ENCODE measurements at places on chromosomes 5 and 9. TPM values are rescaled to one million over a fixed set of nuclear protein-coding genes. Genes with fewer than 3 reads are reported as not detected.

GRCh38 chr5:105508519-105508918, 1945.9 kb upstream of the NUDT12 start:
- peak; percentile 45 for DNase-seq

DNA sequence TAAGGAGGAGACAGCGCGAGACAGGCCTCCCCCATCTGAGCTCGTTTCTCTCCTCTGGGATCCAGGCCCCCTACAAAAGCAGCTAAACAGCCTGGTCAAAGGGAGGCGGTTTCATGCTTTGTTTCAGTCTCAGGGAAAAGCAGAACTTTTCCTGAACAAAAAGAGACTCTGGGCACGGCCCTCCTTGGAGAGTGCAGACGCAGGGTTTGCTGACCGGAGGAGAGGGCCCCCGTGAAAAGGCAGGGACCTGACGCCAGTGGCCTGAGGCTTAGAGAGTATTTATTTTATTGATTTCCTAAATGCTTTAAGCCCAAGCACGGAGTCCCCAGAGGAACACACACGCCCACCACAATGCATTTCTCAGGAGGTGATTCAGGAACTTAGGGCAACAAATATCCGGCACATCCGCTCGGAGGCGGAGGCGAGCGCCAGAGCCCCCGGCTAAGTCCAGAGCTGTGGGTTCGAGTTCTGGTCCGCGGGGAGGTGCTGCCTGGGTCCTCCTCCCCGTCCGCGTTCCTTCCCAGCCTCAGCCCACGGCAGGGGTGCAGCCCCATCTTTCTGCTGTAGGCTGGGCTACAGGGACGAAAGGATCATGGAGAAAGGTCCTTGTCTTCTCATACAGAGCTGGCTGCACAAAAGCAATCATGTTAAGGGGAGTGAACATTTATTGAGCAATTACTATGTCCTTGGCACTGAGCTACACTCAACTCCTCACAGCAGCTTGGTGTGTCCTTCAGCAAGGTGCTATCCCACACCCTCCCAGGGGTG, 40.0 kb downstream of the PTGES start:
- DNase-seq: no peak

- DNase-seq: no peak
These were observed 101.9 kb downstream of the MACIR start for GRCh38 chr5:103360475-103360874.

DNA sequence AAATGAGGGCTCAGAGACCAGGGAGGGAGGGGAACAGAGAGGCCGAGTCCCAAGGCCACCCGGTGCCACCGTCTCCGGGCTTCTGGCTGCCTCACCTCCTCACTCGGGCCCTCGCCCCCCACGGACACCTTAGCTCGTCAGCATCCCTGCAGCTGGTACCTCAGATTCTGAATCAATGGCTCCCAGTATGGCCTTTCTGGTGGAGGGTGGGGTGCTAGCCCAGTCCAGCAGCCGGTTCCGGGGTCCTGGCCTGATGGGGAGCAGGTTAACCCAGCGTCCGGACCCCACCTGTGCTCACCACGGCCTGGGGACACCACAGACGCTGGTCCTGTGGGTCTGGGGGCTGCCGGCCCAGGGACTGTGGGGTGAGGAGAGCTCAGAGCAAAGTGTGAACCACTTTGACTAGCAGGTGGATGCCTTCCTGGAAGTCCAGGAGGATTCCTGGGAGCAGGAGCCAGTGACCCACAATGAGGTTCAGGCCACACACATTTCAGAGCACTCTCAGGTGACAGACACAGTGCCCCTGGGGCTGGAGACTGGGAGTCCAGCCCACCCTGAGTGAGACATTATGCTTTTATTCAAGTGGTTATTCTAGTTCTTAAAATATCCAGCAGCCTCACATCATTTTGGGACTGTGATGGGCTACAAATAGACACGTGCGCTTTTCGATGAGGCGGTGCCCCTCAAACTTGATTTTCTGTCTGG, 53.3 kb downstream of the AHRR start:
- no peak for DNase-seq

GRCh38 chr5:119177226-119177625, 106.3 kb downstream of the DMXL1 start:
- no peak for DNase-seq

- no peak for DNase-seq
These were observed 120.5 kb downstream of the FEM1C start for GRCh38 chr5:115424030-115424429.

GRCh38 chr5:178346607-178347334, 114.2 kb upstream of the PHYKPL start:
- no peak for DNase-seq

DNA sequence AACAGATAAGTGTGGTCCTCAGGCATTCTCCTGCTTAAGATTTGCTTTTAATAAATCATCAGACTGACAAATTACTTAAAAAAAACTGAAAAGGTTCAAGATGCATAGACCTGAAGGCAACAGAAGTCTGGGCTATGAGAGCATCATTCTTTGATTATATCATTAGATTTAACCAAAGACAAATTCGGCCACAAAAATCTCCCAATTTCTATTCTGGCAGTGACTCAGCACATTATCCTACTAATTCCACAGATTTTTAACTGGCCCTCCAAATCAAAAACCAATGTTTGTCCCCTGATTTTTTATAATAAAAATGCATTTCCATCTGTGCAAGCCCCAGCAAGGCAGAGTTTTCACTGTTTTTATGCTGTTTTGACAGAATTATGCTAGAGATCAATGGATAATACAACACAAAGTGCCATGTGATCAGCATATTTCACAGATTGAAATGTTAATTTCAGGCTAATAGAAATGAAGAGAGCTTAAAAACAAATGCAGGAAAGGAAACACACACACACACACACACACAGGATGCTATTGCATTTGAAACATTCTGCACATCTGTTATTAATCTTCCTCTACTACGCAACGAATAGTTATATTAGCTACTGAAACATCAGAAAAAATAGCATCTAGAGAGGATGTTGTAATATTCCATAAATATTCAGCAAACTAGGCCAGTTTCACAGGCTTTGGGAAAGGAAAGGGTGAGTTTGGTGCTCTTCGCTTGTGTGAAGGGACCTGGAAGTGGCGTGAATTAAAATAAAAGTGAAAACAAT, 177.6 kb upstream of the ST8SIA4 start:
- DNase-seq: no peak

- DNase-seq: no peak
These were observed 21.7 kb downstream of the ERGIC1 start for GRCh38 chr5:172855597-172856292.

DNA sequence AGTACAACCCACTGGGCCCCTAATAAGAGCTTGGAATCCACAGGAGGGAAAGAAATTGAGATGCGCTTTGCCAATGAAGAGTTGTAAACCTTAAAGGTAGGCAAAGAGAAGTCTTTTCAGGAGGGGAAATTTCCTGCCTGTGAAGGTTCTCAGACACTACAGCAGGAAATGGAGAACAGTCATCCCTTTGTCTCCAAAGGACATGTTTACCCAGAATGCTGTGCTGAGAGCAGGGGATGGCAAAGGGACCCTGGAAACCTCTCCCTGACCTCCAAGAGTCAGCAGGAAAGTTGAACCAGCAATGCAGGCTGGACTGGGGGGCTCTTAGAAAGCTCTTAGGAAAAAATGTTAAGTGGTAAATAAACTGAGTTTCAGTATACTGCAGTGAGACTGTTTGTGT, 103.2 kb downstream of the AK8 start:
- no peak for DNase-seq

DNA sequence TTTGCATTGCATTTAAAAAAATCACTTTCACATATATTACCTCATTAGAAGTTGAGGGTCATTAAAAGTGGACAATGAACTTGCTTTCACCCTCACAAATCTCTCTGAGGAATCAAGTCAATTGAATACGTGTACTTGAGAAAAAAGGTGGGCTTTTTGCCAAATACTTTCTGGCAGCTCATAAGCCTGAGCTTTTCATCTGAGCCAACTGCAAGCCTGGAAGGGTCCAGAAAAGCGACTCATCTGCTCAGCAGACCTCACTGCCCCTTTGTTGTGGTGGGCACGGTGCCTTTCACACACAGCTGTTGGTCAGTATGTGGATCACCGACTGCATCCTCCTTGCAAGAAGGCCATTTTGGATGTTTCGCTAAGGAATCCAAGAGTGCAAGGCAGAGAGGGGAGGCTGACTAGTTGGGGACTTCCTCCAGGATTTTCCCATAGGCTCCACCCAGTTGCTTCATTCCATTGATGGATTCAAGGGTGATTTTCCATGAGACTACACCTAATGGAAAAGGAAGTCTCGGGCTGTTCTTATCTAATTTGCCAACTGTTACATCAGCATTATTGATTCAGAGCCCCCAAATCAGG, 564.7 kb downstream of the PDE4D start:
- no peak for DNase-seq

DNA sequence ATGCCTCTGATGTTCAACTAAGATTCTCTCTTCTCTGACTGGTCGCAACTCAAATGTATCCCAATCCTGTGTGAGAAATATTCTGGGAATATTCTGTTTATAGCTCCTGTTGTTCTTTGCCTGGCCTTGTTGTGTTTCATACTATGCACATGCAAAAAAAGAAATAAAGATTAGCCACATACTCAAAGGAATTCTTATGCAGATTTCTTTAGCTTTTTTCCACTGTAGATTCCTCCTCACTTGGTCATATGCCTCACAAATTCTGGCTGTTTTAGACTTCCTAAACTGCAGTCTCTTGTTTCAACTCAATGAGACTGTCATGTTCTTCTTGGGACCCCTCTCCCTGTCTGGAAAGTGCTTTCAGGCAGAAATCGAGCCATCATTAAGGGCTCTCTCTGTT, 217.5 kb upstream of the SH3GL2 start:
- no peak for DNase-seq

- DNase-seq: peak; percentile 96
These were observed 75.6 kb downstream of the USP20 start for GRCh38 chr9:129910628-129911567.

DNA sequence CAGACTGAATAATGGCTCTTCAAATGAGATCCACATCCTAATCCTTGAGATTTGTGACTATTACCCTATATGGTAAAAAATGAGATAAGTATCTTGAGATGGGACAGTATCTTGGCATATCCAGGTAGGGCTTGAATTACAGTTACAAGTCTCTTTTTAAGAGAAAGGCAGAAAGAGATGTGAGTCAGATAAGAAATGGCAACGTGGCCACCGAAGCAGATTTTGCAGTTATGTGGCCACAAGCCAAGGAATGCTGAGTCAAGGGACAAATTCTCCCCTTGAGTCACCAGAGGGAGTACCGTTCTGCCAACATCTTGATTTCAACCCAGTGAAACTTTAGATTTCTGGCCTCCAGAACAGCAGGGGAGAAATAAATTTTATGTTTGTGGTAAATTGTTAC, 1983.0 kb upstream of the C9orf72 start:
- peak; percentile 24 for DNase-seq

DNA sequence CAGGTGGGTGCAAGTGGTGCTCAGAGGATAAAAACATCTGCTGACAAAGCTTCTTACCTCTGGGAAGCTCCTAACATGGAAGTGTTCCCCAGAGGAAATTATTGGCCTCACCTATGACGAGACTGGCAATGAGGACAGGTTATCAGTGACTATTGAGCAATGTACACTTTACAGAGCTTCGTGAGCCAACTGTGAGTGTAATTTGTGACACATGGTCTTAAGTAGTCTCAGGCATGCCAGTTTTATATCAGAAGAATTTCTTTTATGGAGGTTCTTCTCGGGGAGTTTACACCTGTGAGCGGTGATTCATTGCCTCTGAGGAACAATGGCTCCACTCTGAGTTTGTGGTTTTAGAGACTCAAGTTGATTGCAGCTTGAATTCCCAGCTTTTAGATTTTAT, 11.3 kb downstream of the ANKDD1B start:
- no peak for DNase-seq

GRCh38 chr5:106874531-106874930, 796.2 kb downstream of the EFNA5 start:
- no peak for DNase-seq

DNA sequence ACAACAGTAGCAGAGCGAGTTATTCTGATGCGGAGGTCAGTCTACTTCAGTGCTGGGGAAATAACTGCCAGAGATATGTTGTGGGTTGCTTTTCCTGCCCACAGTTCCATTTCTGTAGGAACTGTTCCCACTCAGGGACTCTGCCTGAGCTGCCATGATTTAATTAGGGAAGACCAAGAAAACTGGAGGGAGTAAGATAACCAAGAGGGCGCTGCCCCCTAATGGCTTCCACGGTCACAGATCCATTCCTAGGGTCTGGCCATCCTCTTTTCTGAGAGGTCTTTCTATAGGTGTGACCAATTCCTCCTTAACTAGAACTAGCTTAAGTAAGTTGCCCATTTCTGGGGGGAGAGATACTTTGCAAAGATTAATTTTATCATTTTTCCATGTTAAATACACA, 125.9 kb downstream of the APBA1 start:
- no peak for DNase-seq

GRCh38 chr9:95102001-95102433, 215.5 kb downstream of the FANCC start:
- no peak for DNase-seq

GRCh38 chr5:139788294-139788910, 7.2 kb upstream of the PSD2 start:
- no peak for DNase-seq

- DNase-seq: no peak
These were observed 262.2 kb downstream of the EFNA5 start for GRCh38 chr5:107408564-107408963.

- no peak for DNase-seq
These were observed 406.3 kb downstream of the DMRT2 start for GRCh38 chr9:1456301-1457024.

Gene WNK2
- total RNA-seq: 4.5 TPM

Gene ACTBL2
- not detected for total RNA-seq

Gene TEX48
- not detected for total RNA-seq

Gene ORM2
- not detected for total RNA-seq

Gene IFNB1
- not detected for total RNA-seq

Gene FGF1
- total RNA-seq: not detected

Gene CNTNAP3
- 3.9 TPM for total RNA-seq

Gene GDNF
- not detected for total RNA-seq

Gene SLC36A3
- not detected for total RNA-seq

Gene ROR2
- 0.10 TPM for total RNA-seq

Gene PCDHB8
- total RNA-seq: 0.14 TPM

Gene DNAH5
- total RNA-seq: 0.82 TPM

Gene PCDHB2
- total RNA-seq: 0.52 TPM
